NCI-H460 (cell line): ENCODE measurements at places on chromosomes 5 and 9. TPM values are rescaled to one million over a fixed set of nuclear protein-coding genes. Genes with fewer than 3 reads are reported as not detected.

Gene ACOT12
- total RNA-seq, result not detected in 2 replicates

Gene PRDM9
- total RNA-seq, result not detected in 2 replicates

Gene GABRA6
- total RNA-seq, result not detected in 2 replicates

Gene MSX2
- total RNA-seq, result 11.7 TPM in 2 replicates

Gene FGF1
- total RNA-seq, result not detected in 2 replicates

Gene ANKRD31
- 0.14 and 0.17 TPM in 2 replicates for total RNA-seq

Gene KYAT1
- 11.7 and 11.8 TPM in 2 replicates for total RNA-seq

Gene LHX2
- total RNA-seq, result 4.6 and 5.5 TPM in 2 replicates

Gene PCDHGB3
- 0.52 and 1.1 TPM in 2 replicates for total RNA-seq

Gene PRRT1B
- not detected in 2 replicates for total RNA-seq

Gene OR2K2
- not detected in 2 replicates for total RNA-seq

Gene CD14
- total RNA-seq, result 2.6 and 2.7 TPM in 2 replicates

Gene CXCL14
- total RNA-seq, result 0.12 and 0.26 TPM in 2 replicates

Gene GGTA1
- total RNA-seq, result not detected in 2 replicates

GRCh38 chr9:21415493-21416267 lies 6.8 kb downstream of the IFNA8 start:
- no peak for DNase-seq

- no peak for DNase-seq
These were observed 22.6 kb upstream of the ASPN start for GRCh38 chr9:92504881-92505280.

DNA sequence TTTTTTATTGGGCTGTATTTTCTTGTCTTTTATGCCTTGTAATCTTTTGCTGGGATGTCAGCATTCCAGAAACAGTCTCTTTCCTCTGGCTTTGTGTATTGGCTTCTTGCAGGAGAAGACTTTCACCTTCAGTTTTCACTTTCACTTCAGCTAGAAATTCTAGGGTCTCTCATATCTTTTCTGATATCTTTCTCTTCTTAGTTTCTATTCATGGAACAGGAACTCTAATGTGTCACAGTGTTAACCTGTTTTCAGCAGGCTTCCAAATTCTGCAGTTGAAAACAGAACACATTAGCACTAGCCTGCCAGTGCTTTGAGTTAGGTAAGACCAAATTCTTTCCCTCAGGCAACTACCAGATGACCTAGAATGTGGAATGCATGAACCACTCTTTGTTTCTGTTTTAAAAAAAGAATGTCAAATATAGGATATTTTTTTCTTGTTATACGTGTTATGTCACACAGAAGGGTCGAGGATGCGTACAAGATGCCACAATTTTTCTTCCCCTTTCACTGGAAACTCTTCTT lies 164.7 kb downstream of the TUSC1 start:
- DNase-seq, result no peak

GRCh38 chr5:112867411-112867810 lies 6.3 kb downstream of the SRP19 start:
- no peak for DNase-seq

DNA sequence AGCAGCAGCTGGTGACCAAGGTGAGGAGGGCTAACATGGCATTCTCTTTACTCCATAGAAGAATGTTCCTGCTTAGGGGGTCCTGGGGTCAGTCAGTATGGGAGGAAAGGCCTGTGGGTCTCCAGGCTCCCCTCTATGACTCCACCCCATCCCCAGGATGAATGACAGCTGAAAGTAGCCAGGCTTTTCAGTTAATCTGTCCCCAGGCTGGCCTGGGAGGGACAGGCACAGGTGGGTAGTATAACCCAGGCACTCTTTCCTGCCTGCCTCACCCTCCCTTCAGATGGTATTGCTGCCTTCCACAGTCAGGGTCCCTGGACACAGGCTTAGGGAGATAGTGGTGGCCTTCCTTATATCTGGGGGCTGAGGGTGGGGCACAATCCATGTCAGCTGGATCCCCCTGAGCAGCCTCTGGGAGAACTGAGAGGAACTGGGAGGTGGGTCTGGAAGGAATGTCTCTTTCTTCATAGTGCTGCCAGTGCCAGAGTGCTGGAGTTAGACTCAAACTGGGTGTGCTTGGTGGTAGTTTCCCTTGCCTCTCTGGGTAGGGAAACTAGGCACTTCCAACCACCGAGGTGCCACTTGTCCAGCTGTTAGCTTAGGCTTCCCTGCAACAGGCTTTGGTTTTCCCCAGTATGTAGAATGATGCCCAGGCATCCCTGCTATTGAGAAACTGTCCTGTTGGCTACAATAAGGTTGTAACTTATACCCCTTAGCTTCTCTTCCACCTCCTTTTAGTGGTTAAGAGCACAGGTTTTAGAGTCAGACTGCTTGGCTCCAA lies 27.8 kb downstream of the LARP1 start:
- no peak for DNase-seq

DNA sequence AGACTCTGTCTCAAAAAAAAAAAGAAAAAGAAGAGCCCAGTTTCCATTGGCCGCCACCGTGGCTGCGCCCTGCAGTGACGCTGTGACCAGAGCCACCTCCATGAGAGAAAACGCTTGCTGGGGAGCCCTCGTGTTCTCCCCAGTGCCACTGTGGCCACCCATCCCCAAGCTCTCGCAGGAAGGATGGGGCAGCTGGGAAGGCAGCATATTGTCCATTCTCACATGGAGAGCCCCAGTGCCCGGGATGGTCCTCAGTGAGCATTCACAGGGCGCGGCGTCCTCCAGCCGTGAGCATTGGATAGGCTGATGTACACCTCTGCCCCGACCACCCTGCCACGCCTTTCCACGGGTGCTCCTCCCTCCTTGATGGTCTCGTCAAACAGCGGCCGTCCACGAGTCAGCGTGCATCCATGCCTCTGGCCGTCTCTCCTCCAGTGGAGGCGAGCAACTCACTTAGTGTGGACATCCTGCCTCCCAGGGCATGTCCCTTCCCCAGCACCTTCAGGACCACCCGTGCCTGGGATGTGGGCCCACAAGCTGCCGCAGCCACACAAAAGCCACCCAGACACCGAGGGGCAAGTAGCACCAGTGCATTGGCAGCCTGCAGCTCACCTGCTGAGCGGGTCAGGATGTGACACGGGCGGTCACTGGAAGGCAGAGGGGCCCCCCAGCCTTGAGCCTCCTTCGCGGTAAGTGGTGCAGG lies 23.4 kb upstream of the SLC6A19 start:
- DNase-seq, result no peak

DNA sequence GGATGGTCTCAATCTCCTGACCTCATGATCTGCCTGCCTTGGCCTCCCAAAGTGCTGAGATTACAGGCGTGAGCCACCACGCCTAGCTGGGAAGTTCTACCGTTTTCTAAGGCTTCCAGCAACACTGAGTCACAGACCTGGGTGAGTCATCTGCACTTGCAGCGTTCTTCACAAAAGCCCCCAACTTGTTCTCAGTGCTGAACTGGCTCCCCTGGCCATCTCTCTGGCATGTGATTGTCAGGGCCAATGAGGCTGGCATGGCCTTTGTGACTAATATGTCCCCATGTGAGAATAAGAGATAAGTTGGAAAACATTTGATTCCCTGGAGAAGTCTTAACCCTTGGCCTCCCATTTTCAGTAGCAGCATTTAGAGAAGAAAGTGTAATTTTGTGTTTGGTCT lies 124.4 kb downstream of the WDR41 start:
- DNase-seq, result no peak

- no peak for DNase-seq
These were observed 93.7 kb downstream of the C9orf152 start for GRCh38 chr9:110114086-110114858.

DNA sequence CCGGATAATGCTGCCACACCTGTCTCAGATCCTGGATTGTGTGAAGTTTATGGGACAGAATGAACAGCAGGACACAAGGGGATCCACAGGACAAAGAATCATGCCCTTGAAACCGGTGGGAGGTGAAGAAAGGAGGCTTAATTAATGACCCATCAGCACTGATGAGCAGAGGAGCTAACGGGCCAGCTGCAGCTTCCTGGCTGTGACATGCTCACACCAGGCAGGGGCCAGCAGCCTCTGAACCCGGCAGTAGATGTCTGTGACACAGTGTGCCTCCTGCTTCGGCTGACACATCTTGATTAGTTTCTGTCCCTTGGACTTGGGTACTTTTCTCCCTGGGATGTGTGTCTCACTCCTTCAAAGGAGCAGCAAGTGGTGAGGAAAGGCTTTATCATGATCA lies 328.8 kb upstream of the BRINP1 start:
- no peak for DNase-seq

DNA sequence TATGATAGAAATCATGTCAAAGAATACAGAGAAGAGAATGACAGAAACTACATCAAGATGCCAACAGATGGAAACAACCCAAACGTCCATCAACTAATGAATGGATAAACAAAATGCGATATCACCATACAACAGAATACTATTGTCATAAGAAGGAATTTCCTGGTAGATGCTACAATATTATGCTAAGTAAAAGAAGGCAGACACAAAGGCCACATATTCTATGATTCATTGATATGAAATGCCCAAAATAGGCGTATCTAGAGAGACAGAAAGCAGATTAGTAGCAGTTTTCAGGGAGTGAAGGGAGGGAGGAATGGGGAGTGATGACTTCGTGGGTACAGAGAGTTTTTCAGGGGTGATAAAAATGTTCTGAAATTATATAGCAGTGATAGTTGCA lies 58.3 kb upstream of the AKNA start:
- no peak for DNase-seq

DNA sequence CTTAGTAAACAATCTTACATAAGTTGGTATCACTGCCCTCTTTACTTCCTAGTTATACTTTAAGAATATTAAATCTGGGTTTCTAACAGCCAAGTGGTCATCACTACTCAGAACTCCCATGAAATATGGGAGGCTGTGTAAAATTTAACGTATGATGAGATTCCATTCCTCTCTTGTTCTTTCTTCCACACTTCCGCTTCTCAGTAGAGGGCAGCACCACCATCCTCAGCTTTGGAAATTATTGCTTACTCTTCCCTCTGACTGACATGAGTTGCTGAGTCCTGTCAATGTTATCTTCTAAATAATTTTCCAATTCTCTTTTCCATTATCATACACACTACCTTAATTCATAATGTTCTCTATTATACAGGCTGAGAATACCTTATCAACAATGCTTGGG lies 194.0 kb downstream of the RFX3 start:
- peak; percentile 1 for DNase-seq

GRCh38 chr5:74017112-74017511 lies 391.1 kb downstream of the ARHGEF28 start:
- DNase-seq, result no peak

DNA sequence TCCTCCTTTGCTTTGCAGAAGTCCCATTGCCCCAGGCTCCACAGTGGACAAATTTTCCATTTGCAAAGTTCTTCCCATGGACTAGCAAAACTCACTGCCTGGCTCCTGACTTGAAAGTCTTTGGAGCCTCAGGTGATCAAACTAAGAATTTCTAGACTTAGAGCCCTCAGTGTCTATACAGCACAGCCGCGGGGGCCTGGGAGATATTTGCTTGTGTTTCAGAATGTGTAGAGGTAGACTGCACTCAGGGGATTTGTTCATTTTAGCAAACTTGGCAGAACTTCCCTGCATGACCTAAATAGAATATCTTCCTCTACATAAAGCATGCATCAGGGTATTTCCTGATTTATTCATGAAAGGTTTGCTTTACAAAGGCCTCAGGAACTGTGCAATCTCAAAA lies 384.2 kb upstream of the ZNF462 start:
- no peak for DNase-seq

- DNase-seq, result no peak
These were observed 55.4 kb downstream of the ADGRV1 start for GRCh38 chr5:90613918-90614504.

DNA sequence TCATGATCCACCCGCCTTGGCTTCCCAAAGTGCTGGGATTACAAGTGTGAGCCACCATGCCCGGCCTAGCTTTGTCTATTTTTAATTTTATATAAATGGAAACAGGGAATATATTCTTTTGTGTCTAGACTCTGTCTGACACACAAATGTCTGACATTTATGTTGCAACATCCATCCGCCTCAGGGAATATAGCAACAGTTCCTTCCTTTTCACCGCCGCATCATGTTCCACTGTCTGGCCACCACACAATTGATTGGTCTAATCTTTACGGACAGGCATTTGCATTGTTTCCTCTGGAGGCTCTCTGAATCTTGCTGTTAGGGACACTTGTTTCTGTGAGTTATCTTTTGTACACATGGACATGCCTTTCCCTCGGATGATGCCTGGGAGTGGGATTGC lies 20.1 kb upstream of the TBC1D9B start:
- DNase-seq, result no peak

DNA sequence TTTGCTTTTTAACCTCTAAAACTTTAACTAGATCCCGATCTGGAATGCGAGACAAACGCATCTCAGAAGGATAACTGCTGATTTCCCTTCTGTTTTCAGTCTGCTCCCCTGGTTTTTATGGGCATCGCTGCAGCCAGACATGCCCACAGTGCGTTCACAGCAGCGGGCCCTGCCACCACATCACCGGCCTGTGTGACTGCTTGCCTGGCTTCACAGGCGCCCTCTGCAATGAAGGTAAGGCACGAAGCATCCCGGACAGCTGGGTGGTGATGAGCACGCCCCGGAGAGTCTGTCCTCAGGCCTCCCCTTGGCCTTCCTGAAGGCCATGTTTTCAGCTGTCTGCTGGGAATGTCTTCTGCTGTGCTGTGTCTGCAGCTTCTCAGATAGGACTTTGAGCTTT lies 82.9 kb upstream of the PRRC1 start:
- DNase-seq, result no peak

- DNase-seq, result no peak
These were observed 268.6 kb downstream of the ISL1 start for GRCh38 chr5:51651889-51652288.

DNA sequence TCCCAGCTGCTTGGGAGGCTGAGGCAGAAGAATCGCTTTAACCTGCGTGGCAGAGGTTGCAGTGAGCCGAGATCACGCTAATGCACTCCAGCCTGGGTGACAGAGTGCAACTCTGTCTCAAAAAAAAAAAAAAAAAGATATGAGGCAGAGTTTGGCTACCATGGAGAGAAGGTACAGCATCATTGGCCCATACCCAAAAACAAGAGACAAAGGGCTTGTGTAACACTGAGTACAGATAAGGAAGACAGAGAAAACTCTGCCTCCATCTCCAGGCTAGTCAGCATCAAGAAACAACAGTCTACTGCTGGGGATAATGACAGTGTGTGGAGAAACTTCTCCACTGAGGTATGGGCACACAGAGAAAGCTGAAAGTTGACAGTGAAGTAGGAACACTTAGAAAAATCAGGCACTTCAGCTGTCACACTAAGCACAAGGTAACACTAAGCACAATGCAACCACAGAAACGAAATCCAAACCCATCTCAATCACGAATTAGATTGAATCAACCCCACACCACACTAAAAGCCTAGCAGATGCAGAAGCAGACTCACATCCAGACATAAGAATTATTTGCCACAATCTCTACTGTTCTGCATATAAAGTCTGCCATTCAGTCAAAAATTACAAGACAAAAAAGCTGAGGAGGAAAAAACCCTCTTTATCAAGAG lies 10.5 kb downstream of the PJA2 start:
- DNase-seq, result no peak

DNA sequence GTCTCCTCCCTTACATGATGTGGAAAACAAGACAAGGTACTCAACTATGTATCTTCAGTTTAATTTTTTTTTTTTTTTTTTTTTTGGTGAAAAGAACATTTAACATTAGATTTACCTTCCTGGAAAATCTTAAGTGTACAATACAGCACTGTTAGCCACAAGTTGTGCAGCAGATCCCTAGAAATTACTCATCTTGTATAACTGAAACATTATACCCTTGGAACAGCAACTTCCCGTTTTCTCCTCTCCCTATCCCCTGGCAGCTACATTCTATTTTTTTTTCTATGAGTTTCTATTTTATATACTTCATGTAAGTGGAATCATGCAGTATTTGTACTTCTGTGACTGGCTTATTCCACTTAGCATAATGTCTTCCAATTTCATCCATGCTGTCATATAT lies 421.9 kb upstream of the FTMT start:
- DNase-seq, result no peak
